Aorta (tissue), 5 donors: ENCODE measurements at places on chromosomes 1 and 21. TPM values are rescaled to one million over a fixed set of nuclear protein-coding genes. Genes with fewer than 3 reads are reported as not detected.

DNA sequence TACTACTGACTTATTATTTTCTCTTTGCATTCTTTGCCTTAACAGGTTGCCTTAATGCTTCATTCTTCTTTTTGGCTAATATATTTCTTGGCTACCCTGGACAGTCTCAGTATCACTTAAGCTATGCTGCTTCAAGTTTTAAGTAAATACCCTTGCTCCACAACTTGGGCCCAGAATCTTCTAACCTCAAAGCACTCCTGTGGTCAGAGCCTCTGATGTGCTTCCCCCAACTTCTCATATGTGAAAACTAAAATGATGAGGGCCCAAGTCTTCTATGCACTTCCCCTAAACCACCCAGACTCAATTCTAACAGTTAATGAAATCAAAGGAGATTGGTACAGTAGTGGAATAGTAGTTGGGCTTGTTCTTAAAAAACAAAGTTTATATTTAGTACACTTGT lies 314.1 kb downstream of the PLPP3 start:
- DNase-seq: no peak

DNA sequence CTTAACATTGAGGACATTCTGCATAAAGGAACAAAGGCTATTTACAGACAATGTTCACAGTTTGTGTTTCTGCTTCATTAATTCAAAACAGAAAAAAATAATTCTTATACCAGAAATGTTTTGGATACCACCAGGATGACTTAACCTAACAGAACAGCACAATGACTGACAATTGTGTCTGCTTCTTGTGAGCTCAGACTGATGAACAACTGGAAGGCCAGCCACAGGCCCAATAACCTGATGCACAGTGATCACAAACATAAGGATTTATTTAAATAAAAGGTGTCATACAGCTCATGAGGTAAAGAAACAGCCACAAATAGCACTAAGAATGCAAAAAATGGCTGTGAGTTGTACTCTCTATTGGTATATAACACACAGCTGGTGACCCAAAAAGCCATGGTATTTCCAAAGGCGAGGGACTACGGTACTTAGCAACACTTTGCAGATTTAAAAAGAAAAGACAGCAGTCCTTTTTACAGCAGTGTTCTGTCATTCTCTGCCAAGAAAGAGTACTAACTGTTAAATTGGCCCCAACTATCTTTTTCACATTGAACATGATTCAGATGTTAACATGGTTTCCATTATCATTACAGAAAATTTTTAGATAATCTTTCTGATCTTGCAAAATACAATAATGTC lies 32.1 kb upstream of the DDAH1 start:
- no peak for DNase-seq

- no peak for DNase-seq
These were observed 1.2 kb upstream of the LHX4 start for GRCh38 chr1:180228648-180229482.

- peak; percentile 9 for DNase-seq
These were observed 22.0 kb upstream of the FAM131C start for GRCh38 chr1:16095447-16095846.

DNA sequence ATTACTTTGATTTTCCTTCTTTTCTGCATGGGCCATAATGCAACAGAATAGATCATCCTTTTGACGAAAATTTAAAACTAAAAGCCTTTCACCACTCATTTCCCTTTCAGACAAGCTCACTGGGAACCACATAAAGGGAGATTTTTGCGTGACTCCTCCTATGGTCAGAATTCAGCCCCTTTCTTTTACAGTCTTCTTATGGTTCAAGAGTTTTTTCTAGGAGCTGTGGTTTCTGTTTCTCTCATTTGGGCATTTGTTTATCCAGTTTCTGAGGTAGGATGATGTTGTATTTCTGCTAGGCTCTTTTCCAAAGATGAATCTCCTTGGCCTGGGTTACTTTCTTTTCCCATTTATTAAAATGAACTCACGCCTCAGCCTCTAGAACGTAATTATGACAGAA lies 16.9 kb downstream of the RGS1 start:
- DNase-seq: no peak

DNA sequence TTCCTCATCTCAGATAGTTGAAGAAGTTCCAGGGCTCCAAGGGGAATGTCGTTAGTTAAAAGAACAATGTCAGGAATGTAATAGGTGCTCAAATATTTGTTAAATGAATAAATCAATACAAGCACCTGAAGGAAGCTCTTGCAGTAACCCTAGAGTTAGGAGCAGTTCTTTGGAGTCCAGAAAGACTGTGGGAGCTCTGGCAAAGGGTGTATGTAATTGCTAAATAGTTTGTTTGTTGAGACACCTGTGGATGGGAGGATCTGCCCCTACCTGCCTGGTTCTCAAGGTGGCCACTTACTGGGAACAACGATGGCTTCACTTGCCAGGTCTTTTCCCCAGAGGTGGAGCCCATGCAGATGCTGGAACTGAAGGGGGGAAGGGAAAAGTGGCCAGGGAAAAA lies 27.5 kb upstream of the JUN start:
- DNase-seq: no peak

The FCAMR gene
- total RNA-seq: not detected

The FTCD gene
- total RNA-seq: 1.1 TPM
